ENCODE measurements at places on chromosomes 2 and 18. TPM values are rescaled to one million over a fixed set of nuclear protein-coding genes. Genes with fewer than 3 reads are reported as not detected.

The DSG4 gene
- total RNA-seq: not detected

The LOXHD1 gene
- total RNA-seq: 0.07 TPM

The HOXD12 gene
- not detected for total RNA-seq

The KCNIP3 gene
- total RNA-seq: not detected

The SERPINB4 gene
- total RNA-seq: not detected

The CHRNG gene
- total RNA-seq: not detected

DNA sequence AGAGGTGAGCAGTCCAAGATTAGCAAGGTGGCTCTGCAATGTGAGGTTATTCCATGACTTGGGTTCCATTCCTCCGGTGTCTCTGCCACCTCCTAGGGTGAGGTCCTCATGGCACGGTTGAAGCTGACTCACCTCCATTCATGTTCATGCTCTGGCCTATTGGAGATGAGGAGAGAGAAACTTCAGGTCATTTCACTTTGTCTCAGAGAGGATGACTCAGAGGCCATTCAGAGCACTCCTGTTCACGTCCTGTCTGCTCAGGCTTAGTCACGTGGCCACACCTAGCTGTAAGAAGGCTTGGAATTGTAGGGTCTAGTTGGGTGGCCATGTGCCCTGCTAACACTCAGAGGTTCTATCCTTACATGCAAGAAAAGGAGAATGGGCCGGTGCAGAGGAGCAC is 67.5 kb upstream of the MBOAT2 start:
- peak; percentile 52 for DNase-seq

- no peak for DNase-seq
Measured at GRCh38 chr2:164717000-164717803, 95.9 kb upstream of the GRB14 start.

DNA sequence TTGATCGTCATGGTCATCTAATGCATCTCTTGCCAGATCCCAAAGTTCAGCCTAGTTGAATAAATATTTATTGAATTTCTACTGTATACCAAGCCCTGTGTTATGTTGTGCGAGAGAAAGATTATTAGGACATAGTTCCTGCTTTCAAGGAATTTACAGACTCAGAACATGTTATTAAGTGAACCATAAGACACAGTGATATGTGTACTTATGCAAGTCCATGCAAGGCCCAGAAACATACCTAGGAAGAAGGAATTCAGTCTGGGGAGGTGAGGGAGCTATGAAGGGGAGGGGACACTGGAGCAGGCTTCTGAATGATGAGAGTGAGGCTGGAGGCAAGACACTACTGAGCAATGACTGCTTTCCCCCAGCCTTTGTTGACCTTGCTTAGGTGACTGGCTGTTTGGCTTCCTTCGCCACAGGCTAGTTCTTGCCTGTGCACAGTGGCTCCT is 81.4 kb downstream of the ACAA2 start:
- no peak for DNase-seq

The USP37 gene
- total RNA-seq: 42.5 TPM

The PLGLB2 gene
- 0.96 TPM for total RNA-seq

The PARD3B gene
- 0.46 TPM for total RNA-seq

DNA sequence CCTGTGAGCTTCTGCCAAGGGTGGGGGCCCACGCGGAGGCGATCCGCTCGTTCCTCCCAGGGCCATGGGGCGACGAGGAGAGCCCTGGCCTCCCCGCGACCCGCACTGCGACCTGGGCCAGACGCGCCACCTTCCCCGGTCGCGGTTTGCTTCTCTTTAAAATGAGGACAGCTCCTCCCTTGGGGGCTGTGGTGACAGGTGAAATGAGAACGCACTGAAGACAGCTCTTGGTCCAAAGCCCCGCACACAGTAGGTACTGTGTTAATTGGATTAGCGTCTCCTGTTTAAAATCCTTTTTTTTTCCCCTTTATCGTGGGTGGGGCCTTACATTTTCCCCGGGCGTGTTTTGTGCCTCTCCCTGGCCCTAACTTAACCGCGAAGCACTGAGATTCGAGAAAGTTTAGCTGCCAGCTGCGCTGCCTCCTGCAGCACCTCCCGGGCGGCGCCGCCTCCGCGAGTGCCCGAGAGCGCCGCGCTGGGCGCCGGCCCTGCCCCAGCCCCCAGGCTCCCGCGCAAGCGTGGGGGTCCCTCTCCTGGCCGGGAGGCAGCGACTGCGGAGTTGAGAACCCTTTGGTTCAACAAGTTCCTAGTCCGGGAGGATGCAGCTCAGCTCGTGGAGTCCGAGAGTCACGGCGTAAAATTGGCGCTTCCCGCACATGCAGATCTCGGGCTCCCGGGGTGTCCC is 1.1 kb downstream of the HPCAL1 start:
- DNase-seq: peak; percentile 67

- no peak for DNase-seq
Measured at GRCh38 chr18:73563901-73564472, 583.6 kb downstream of the FBXO15 start.

GRCh38 chr2:118240276-118240675 is 152.0 kb downstream of the INSIG2 start:
- no peak for DNase-seq

The ACYP2 gene
- total RNA-seq: 6.0 TPM

DNA sequence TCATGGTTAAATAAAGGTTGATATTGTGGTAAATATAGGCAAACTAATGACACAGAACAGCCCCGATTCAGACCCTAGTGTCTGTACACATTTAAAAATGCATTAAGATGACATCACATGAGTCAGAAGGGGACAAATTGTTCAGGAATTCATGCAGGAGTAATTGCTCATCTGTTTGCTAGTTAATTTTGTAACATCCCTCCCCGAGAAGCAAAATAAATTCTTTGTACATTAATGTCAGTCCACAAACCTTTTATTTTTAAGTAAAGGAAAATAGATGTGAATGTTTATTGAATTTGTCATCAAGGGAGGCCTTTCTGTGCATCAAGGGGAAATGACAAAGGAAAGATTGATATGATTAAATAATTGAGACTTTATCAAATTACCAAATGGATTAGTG is 69.9 kb downstream of the SH3BP4 start:
- no peak for DNase-seq

GRCh38 chr2:109378682-109379081 is 235.1 kb downstream of the SEPTIN10 start:
- no peak for DNase-seq

DNA sequence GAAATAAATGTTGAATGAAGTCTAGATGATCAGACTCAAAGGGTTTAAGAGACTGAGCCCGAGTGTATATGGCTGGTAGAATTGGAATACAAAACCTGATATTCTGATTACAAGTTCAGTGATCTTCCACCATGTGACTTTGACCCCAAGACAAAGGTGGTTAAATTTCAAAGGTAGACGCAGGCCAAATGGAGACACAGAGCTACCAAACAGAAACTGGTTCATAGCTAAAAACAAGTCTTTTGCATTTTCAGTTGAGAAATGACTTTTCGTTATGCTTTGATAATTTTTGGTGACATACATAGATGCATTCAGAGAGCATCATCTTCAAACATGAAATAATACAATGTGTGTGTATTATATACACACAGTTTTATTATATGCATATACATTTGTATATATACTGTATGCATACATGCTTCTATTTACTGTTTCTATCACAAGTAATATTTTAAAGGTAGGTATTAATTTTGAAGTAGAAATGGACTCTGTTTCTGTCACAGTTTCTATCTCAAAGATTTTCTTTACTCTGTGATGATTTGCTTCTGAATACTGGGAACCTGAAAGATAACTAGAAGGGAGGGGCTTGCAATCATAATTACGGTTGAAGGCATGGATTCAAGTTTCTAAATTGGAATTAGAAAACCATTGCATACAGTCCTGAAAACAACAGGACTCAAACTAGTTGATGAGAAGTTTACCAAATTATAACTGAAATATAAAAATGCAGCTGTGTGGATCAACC is 142.3 kb downstream of the ABCA12 start:
- no peak for DNase-seq

GRCh38 chr2:167487728-167488127 is 599.4 kb downstream of the XIRP2 start:
- no peak for DNase-seq

The PPIL3 gene
- total RNA-seq: 52.6 TPM

DNA sequence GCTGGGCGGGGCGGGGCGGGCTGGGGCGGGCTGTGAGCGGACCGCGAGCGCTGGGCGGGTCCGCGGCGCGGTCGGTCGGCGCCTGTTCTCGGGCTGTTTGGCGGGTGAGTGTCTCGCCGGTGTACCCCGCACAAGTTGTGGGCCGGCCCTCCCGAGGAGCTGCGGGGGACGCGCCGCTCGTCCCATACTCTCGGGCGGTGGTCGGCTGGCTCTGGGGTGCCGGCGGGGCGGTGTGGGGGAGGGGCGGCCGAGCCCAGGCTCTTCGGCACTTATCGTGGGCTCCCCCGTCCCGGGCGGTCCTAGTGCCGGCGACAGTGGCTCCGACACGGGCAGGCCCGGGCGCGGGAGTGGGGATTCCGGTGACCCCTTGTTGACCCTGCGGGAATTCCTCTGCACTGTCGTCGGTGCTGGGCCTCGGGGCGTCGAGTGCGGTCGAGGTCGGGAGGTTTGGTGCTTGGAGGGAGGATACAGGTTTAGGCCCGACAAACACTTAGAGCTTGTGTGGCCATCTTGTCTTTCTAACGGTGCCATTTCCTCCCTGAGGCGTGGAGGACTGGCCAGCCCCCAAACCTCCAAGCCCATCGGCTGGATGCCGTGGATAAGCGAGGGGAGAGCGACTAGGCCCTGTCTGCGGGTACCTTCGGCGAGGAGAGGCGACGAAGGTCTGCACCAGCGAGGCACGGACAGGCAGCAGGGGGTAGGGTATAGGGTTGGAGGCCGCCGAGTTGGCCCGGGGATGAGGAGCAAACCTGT is at the start of gene SEPTIN2:
SEPTIN2 (plus strand) TSS at position 47 of the 753 bp plus-strand sequence. CDS start 8,308 bp downstream, outside the sequence.
- DNase-seq: peak; percentile 84

DNA sequence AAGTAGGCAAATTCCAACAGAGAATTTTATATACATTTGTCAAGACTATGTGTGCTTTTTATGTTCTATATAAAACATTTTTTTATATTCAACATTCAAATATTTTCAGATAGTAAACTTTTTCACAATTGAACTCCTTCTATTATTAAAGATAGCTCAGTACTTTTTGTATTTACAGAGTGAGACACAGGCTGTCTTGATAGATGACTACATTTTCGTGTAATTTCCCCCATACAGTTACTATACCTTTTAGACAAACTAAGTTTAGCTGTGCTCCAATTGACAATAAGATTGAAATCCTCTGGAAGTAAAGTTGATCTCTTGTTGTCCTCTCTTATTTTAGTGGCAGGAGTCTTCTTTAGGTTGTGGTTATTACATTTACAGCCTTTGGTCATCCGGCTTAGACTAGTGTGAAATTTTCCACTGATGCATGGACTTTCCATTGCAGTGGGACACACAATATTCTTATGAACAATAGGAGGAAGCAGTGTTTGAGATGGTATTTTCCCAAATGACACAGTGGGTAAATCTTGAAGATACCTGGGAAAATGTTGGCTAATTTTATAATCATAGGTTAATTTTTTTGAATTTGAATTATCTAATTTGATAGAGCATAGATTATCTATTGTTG is 21.0 kb downstream of the ZSWIM2 start:
- DNase-seq: no peak

GRCh38 chr18:63887424-63887823 is at the start of gene SERPINB2:
Gene SERPINB2, plus strand, starts transcription at chr18:63887705. Its CDS starts 3,740 bp downstream, at chr18:63891445.
- DNase-seq: peak; percentile 20

The UXS1 gene
- 37.7 TPM for total RNA-seq

GRCh38 chr2:220445429-220446105 is 818.1 kb downstream of the SLC4A3 start:
- DNase-seq: no peak

DNA sequence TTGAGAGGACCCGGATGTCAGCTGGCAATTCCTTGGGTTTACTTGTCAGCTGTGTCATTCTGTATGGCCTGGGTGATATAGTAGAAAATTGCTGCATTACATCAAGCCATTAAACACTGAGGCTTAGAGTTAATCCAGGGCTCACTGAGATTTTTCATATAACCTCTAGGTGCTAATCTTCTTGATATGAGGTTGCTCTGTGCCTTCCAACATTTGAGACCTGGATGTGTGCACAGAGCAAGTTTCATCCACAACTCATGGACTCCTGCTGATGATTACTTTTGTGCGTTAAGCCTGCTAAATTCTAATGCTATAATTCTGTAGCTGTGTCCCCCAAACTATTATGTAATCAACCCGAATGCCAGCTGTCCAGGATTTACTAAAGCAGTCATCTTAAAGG is 178.4 kb upstream of the CDH20 start:
- DNase-seq: no peak

The MRO gene
- total RNA-seq: not detected

- no peak for DNase-seq
Measured at GRCh38 chr18:75132931-75133525, 75.9 kb downstream of the PTGR3 start.

GRCh38 chr18:7807936-7808453 is 240.9 kb downstream of the PTPRM start:
- no peak for DNase-seq

GRCh38 chr2:144330951-144331673 is 188.8 kb downstream of the ZEB2 start:
- peak; percentile 51 for DNase-seq

DNA sequence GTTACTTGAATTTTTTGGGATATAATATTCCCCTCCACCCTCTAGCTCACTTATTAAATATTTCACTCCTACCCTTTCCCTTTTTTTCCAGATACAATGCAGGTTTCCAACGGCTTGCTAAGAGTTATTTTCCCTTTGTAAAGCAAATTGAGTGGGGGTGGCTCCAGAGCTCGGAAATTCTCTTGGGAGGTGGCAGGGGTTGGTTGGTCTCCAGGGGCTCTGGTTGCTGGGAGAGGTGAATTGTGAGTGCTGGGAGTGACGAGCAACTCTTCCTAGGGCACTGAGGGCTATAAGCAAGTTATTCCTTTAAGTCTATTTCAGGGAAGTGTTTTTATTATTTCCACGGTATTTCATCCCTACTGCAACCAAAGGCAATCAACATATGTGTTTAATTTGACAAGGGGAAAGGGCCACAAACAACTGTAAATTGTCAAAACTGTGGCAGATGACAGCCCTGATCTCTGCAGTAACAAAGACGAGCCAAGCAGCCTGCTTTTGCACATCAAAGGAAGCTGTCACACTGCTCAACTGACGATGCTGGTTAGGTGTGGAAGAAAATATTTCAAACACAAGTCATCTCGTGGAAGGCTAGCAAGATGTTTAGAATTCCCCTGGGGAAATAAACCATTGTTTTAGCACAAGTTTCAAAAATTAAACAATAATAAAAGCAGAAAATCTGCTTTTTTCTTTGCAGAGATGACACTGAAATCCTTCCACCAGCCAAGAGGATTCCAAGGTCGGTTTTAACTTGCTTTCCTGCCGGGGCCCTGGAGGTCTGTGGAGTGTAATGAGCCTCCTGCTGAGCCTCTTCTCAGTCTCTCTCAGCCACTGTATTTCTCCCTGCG is 34.8 kb upstream of the ASXL2 start:
- no peak for DNase-seq

- DNase-seq: no peak
Measured at GRCh38 chr2:68200157-68200787, 42.6 kb downstream of the PNO1 start.

- DNase-seq: no peak
Measured at GRCh38 chr2:128534688-128535392, 216.2 kb upstream of the HS6ST1 start.

- DNase-seq: no peak
Measured at GRCh38 chr2:45330108-45330507, 281.0 kb downstream of the SRBD1 start.

The RANBP2 gene
- 77.1 TPM for total RNA-seq

The RBM44 gene
- 0.94 TPM for total RNA-seq

GRCh38 chr18:72261590-72261989 is 282.6 kb downstream of the CBLN2 start:
- DNase-seq: no peak

The MYCN gene
- total RNA-seq: 0.28 TPM

GRCh38 chr2:108058576-108059137 is 72.3 kb downstream of the SLC5A7 start:
- no peak for DNase-seq

The ERBB4 gene
- total RNA-seq: not detected

- no peak for DNase-seq
Measured at GRCh38 chr18:14015416-14015815, 100.1 kb upstream of the MC2R start.
